Stimulated activated CD4-positive, alpha-beta T cell treated with anti-CD3 and anti-CD28 coated beads, Interleukin-12 subunit alpha, Interleukin-12 subunit beta, amount 100 ng/mL, for 24 hours (primary cell): ENCODE measurements at places on chromosomes 6 and 20.

DNA sequence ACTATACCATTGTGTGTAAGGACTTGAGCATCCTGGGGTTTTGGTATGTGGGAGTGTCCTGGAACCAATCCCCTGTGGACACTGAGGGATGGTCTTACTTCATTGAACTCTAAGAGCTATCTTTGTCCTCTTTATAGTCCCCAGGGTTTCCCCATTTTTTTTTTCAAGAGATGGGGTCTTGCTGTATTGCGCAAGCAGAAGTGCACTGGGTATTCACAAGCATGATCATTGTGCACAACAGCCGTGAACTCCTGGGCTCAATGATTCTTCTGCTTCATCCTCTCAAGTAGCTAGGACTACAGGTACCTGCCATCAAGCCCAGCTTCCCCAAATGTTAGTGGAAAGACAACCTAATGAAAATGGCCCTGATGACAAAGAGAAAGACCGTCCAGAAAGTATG is 2.2 kb upstream of the ASCC3 start:
- DNase-seq = no peak

- no peak for DNase-seq
Measured at GRCh38 chr6:146543211-146543939, at the start of gene RAB32. TSS of gene RAB32 (plus strand) at chr6:146543833. CDS start at chr6:146543872, 39 bp downstream.

- no peak for DNase-seq
Measured at GRCh38 chr20:63268671-63269439, 3.8 kb upstream of the ARFGAP1 start.

- no peak for DNase-seq
Measured at GRCh38 chr20:20831794-20832193, 119.3 kb upstream of the RALGAPA2 start.

DNA sequence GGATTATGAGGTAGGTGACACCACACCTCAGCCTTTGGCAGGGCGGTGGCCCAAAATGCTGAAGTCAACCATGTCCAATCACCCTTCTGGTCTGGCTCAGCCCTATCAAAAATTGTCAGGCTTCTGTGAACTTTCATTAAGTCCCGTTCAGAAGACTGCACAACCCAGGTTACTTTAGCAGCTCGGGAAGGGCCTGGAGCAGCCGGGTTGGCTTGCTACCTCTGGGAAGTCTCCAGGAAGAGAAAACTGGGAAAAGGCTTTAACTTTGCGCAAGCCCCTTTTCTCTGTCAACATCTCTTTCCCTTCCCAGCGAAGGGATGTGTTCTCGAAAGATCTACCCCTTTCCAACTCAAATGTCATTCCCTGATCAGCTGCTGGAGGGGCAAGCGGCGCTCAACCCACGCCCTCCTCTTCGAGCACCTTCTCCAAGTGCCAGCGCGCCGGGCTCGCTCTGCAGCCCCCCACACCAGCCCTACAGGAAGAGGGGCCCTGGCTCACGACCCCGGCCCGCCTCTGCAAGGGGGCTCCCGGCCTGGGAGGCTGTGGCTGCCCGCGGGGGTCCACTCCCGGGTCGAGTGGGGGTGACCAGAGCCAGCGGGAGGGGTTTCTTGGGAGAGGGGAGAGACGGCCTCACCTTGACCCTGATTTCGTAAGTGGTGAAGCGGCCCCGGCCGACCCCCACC is 573 bp downstream of the SNX3 start:
- no peak for DNase-seq

- DNase-seq = no peak
Measured at GRCh38 chr6:113654396-113654795, 202.7 kb upstream of the MARCKS start.

DNA sequence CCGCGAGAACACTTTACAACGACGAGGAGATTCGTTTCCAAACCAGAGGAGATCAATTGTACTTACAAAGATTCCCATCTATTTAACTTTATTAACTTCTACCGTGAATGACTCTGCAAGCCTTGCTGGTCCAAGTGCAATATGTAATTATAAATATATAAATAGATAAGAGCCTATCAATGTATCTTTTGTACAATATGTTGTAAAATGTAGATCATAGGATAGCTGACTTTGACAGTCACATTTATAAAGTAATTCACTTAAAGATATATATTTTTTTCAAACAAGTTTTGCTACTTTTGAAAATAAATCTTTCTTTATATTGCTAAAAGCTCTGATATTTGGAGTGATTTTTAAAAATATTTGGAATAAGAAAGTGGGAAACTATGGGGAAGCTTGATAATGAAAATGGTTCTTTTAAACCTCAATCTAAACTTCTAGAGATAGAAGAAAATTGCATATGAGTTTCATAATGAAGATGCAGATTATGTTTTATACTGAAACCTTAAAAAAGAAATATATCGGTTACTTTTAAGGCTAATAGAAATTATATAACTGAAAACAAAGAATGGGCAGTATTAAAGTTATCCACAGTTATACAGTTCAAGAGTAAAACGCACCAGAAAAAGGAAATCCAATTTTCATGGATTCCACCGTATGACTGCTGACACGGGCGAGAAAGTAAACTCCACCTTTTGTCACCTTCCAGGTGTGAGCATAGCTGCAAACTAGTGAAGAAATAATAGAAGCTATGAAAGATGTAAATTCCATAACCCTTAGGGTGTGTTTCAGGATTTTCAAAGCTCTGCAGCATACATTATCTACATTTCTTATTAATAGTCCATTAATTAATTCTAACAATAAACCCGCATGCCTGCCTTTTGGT is 3.3 kb downstream of the TCF21 start:
- no peak for DNase-seq

DNA sequence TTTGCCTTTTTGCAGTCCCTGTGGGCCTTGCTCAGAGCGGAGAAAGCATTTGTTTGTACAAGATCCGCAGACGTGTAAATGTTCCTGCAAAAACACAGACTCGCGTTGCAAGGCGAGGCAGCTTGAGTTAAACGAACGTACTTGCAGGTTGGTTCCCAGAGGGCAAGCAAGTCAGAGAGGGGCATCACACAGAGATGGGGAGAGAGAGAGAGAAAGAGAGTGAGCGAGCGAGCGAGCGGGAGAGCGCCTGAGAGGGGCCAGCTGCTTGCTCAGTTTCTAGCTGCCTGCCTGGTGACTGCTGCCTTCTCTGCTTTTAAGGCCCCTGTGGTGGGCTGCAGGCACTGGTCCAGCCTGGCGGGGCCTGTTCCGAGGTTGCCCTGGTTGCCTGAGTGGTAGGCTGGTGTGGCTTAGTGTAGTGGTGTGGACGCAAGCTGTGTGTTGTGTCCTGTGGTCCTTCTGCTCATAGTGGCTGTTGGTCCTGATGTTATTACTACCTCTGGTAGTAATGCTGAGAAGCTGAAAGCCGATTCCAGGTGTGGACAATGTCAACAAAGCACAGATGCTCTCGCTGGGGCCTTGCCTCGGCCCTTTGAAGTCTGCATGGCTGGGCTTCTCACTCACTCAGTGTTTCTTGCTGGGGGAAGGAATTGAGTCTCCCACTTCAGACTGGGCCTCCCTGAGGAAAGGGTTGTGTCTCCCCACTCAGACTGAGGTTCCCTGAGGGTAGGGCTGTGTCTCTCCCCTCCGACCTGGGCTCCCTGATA is 12.1 kb downstream of the VEGFA start:
- no peak for DNase-seq

DNA sequence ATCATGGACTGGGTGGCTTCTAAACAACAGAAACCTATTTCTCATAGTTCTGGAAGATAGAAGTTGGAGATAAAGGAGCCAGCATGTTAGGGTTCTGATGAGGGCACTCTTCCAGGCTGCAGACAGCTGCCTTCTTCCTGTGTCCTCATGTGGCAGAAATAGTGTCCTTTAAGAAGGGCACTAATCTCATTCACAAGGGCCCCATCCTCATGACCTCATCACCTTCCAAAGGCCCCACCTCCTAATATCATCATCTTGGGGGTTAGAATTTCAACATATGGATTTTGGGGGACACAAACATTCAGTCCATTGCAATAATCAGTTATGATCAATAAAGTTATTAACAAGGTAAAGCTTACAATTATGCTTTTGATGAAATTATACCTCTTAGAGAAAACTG is 130.8 kb upstream of the SLC22A23 start:
- DNase-seq = no peak

GRCh38 chr6:95741045-95741444 is 163.7 kb downstream of the MANEA start:
- no peak for DNase-seq

- DNase-seq = peak; percentile 52
Measured at GRCh38 chr6:28488916-28489365, 26.7 kb downstream of the GPX6 start.
